ENCODE measurements at places on chromosomes 16 and 17.

- DNase-seq = peak; percentile 85
Observed at GRCh38 chr17:3796110-3796821, 4.7 kb downstream of the ITGAE start.

DNA sequence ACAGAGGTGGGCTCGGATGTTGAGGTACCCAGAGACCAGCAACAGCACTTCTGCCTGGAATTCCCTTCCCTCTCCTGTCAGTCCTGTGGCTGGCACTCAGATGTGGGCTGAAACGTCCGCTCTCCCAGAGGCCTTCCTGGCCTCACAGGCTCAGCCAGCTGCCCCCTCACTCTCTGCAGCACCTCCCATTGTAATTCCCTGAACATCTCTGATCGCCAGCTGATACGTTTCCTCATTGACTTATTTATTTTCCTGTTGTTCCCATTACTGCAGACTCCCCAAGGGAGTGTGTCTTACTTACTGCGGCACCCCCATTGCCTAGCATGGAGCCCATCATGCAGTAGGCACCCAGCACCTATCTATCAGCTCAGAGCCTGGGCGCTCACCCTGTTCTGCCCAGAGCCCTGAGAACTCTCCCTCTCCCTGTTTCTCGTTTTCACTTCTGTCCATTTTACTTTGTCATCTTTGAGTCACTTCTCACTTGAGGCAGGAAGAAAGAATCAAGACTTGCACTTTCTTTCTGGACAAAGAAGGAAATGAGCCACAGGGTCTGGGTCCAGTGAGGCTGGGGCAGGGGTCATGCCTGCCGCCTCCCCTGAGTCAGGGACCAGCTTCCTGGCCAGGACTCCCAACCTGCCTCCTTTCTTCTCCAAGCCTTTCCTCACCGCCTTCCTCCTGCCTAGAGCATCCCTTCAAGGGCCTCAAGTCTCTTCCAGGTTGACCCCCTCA, 10.2 kb downstream of the CDH5 start:
- no peak for DNase-seq

DNA sequence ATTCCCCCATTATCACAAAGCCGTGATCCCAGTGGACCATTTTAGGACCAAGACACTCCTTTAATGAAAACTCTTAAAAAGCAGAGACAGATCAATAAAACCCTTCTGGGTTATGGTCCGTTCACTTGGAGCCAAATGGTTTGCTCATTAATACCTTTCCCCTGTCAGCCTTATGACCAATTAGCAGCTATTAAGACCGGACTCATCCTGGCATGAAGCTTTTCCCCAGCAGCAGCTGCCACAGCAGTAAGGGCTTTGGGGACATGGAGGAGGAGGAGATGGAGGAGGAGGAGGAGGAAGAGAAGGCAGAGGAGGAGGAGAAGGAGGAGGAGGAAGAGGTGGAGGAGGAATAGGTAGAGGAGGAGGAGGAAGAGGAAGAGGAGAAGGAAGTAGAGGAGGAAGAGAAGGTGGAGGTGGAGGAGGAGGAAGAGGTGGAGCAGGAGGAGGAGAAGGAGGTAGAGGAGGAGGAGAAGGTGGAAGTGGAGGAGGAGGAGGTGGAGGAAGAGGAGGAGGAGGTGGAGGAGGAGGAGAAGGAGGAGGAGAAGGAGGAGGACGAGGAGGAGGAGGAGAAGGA, 50.1 kb upstream of the IRX3 start:
- no peak for DNase-seq

- no peak for DNase-seq
Observed at GRCh38 chr16:3904875-3905274, 24.4 kb upstream of the CREBBP start.

GRCh38 chr16:19898924-19899604, 14.4 kb upstream of the GPRC5B start:
- DNase-seq = peak; percentile 61

- DNase-seq = no peak
Observed at GRCh38 chr17:13096291-13096690, 78.5 kb upstream of the ELAC2 start.

- DNase-seq = no peak
Observed at GRCh38 chr16:66917741-66918140, 944 bp downstream of the CDH16 start.

DNA sequence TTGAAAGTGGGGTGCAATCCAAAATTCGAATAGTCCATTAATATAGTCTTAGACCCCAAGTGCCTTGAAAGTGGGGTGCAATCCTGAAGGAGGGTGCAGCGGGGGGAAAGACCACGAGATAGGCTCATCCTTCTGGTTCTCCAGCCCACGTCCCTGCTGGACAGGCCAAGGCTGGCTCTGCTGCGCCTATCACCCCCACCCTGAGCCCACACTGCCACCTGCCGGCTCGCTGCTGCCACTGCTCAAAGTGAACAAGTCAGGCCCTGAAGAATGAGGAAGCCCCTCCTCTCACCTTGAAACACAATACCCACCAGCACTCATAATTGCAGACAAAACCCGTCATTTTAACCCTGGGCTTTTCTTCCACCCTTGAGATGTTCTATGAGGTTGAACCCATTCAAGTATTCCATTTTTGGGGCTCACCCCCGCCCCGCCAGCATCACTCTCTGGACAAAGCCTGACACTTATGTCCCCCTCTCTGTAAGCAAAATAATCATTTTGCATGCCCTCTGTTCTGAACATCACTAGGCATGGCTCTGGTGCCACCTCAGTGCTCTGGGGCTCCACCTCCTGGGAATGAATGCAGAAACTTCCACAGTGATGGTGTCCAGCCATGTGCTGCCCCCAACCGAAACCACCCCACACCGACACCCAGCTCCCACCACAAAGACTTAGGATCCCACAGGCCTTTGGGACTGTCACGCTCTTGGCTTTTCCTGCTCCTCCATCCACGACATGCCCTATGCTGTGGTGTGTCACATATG, 56.8 kb downstream of the BEAN1 start:
- DNase-seq = peak; percentile 84

- no peak for DNase-seq
Observed at GRCh38 chr17:45759761-45760160, 24.4 kb upstream of the CRHR1 start.

DNA sequence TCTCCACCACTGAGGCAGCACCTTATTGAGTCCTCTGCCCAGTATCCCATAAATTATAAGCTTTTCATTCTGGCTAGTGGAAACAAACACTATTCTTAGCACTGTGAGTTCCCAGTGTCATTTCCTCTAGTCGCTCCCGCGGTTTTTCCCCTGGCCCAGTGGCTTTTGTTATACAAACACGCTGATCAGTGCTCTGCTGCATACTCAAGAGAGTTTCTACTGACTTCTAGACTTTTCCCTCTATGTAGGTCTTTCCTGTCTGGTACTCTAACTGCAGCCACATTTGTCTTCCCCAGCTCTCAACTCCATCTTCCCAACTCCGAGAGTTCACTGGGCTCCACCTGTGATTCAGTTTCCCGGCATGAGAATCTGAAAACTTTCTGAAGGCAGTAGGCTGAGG, 556.6 kb upstream of the SALL1 start:
- no peak for DNase-seq

DNA sequence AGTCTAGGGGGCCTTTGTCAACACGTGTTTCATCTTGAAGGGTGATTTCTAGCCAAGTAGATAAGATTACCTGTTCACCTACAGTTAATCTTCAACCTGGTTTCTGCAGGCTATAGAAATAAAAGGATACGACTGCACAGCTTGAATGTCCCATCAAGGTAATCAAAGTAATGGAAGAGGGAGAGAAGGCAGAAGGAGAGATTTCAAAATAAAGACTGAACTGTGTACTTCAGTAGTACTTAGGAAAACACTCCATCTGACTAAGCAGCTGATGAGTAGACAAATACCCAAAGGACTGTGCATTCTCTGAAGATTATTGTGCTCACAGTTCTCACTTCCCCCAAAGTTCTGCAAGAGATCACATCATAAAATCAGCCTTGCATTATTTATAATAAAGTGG, 5.8 kb upstream of the RFFL start:
- no peak for DNase-seq

- DNase-seq = no peak
Observed at GRCh38 chr17:67632141-67632540, 85.6 kb upstream of the NOL11 start.

GRCh38 chr17:61401389-61402072, 1.9 kb downstream of the TBX2 start:
- DNase-seq = no peak

GRCh38 chr17:83126275-83126811, 46.9 kb downstream of the METRNL start:
- DNase-seq = no peak

DNA sequence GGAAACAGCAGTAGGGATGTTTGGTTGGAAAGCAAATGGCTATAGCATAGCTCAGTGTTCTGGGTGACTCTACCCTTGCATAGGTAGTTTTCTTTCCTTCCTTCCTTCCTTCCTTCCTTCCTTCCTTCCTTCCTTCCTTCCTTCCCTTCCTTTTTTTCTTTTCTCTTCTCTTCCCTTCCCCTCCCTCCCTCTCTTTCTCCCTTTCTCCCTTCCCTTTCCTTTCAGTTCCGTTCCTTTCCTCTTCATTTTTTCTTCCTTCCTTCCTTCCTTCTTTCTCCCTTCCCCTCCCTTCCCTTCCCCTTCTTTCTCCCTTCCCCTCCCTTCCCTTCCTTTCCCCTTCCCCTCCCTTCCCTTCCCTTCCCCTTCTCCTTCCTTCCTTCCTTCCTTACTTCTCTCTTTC, 31.3 kb downstream of the GDE1 start:
- DNase-seq = no peak

DNA sequence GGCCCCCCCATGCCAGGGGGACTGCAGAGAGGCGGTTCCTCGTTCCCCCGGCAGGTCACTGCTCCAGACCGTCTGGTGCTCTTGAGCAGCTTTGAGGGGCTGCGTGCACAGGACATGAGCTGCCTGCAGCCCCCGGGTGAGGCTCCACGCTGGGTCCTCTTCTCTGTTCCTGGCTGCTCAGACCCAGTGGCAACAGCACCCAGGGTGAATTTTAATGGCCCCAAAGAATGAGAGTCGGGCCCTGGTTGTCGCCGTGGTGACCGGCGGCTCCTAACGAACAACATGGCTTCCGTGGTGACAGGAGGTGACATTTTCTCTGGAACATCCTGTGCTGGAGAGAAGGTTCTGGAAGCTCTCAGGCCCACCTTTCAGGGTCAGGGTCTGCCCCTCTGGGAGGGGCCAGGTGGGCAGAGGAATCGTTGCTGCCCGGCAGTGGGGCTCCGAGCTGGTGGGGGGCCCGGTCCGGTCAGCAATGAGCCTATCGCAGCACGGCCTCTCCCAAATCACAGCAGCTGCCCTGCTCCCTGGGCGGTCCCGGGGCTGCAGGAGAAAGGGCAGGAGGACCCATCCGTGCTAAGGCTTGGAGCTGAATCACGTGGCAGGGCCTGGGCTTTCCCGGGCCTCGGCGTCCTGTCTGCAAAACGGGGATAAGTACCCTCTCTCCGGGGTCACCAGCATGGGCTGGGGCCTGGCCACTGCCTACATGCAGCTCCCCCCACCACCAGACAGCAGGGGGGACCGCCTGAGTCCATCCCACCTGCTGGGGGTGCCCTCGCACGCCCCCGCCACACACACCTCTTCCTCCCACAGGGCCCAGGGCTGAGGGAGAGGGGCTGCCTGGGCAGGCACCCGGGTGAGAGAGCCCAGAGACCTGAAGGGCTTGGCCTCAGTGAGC, 3.4 kb upstream of the C1QTNF8 start:
- DNase-seq = no peak

Measured in GM20000 (cell line).